GM23248 (cell line): ENCODE measurements at places on chromosomes 2 and 18. TPM values are rescaled to one million over a fixed set of nuclear protein-coding genes. Genes with fewer than 3 reads are reported as not detected.

- no peak overlapping the region for H3K27ac ChIP-seq
- no peaks in the 10 kb centered on the region for H3K4me1 ChIP-seq
- peak; percentile 32 for DNase-seq
- no peaks in the 10 kb centered on the region for H3K36me3 ChIP-seq
- H3K4me3 ChIP-seq: no peak overlapping the region
- no peaks in the 10 kb centered on the region for H3K27me3 ChIP-seq
Measured at GRCh38 chr2:192228685-192229084, 34.0 kb upstream of the TMEFF2 start.

- no peaks in the 10 kb centered on the region for H3K4me1 ChIP-seq
- H3K4me3 ChIP-seq: no peak overlapping the region
- DNase-seq: no peak
Measured at GRCh38 chr2:206225435-206226232, 48.8 kb upstream of the ZDBF2 start.

DNA sequence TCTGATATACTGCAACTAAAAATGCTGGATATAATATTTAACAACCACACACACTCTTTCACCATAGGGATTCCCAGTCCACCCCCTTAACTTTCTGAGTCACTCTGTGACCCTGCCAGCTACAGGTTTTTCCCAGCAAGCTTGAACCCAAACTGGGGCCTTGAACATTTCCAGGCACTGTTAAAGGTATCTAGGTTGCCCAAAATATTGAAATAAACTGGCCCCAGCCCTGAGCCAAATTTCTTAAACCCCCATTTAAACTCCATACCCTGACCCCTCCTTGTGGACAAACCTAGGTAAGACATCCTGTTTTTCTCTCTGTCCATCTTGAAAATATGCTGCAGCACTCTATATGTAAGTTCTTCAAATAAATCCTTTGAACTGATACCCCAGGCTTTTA, 19.7 kb upstream of the DCTN1 start:
- no peaks in the 10 kb centered on the region for H3K27me3 ChIP-seq
- H3K36me3 ChIP-seq: no peaks in the 10 kb centered on the region
- H3K27ac ChIP-seq: no peak overlapping the region
- no peaks in the 10 kb centered on the region for H3K4me1 ChIP-seq

DNA sequence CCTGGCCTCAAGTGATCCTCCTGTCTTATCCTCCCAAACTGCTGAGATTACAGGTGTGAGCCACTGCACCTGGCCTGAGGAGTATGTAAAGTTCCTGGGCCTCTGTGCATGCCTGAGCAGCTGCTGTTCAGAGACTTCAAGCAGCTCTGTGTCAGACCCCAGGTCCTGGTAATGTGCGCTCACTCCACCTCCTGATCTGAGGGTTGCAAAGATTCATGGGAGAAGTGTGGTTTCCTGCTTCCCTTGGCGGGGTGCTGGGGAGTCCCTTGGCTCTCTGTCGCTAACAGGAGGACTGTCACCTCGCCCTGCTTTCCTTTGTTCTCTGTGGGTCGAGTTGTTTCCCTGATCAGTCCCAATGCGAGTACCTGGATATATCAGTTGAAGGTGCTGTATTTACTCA, 8.6 kb upstream of the IL36A start:
- H3K4me3 ChIP-seq: no peak overlapping the region
- no peak for DNase-seq
- no peaks in the 10 kb centered on the region for H3K36me3 ChIP-seq
- peaks cover 17% of the 10 kb centered on the region for H3K27me3 ChIP-seq
- no peak overlapping the region for H3K27ac ChIP-seq

- no peaks in the 10 kb centered on the region for H3K36me3 ChIP-seq
- H3K4me3 ChIP-seq: no peak overlapping the region
- H3K27ac ChIP-seq: no peak overlapping the region
- no peaks in the 10 kb centered on the region for H3K27me3 ChIP-seq
- DNase-seq: no peak
Measured at GRCh38 chr2:207812726-207813080, 43.0 kb upstream of the FZD5 start.

- H3K27me3 ChIP-seq: no peaks in the 10 kb centered on the region
- no peak overlapping the region for H3K27ac ChIP-seq
- no peaks in the 10 kb centered on the region for H3K36me3 ChIP-seq
- DNase-seq: no peak
- no peak overlapping the region for H3K4me3 ChIP-seq
Measured at GRCh38 chr2:205011031-205011430, 465.8 kb downstream of the PARD3B start.

DNA sequence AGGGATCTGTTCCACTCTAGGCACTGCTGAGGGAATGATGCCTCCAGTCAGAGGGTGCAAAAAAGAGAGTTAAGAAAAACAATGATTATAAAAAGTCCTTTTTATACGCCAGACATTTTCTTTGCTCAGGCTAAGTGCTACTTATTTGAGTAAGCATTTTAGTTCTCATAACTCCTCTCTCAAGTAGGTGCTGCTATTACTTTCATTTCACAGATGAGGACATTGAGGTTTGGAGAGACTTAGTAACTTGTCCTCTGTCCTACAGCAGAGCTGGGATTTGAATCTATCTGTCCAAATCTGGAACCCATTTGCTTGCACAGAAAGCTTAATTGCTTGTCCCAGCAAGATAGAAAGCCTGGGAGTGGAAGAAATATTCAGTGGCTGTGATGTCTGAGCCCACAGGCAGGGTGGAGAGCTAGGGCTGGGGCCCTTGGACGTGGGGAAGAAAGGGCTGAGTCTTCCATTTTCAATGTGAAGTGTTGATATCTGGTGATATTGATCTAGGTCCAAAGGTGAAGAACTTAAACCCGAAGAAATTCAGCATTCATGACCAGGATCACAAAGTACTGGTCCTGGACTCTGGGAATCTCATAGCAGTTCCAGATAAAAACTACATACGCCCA, 5.8 kb downstream of the IL37 start:
- no peak overlapping the region for H3K4me3 ChIP-seq
- DNase-seq: no peak
- no peak overlapping the region for H3K27ac ChIP-seq
- no peaks in the 10 kb centered on the region for H3K36me3 ChIP-seq
- no peaks in the 10 kb centered on the region for H3K4me1 ChIP-seq

DNA sequence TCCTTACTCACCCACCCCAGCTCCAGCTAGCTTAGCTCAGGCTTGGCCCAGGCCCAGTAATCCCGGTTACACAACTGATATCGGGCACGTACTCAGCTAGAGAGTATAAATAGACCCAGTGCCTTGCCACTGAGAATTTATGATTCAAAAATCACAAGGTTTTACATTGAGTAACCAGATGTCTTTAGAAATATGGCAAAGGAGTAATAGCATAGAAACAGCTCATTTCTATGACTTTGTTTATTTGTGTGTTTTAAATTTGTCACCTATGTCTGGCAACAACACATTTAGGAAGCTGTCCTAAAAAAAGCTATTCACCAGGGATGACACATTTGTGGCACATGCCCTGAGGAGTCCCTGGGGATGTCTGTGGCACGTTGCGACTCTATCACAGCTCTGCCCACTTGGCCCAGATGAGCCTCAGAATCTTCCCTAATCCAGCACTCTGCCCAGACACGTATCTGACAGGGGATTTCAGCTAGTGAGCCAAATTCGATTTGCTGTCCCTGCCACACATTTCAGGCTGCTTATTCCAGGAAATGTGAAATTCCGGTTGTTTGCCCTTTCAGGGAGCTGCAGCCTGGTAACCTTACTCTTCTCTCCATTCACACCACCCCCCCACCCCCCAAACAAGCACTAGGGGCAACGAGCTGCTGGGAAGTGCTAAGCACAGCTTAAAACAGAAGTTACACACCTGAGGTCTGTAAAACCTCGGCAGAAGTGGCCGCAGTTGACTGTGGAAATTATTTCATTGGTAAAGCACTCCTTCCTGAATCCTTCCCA, 85.4 kb upstream of the ZCCHC2 start:
- H3K27ac ChIP-seq: peak overlapping the region; percentile 57
- H3K4me3 ChIP-seq: peak overlapping the region; percentile 25
- H3K27me3 ChIP-seq: no peaks in the 10 kb centered on the region
- H3K4me1 ChIP-seq: peaks cover 24% of the 10 kb centered on the region

DNA sequence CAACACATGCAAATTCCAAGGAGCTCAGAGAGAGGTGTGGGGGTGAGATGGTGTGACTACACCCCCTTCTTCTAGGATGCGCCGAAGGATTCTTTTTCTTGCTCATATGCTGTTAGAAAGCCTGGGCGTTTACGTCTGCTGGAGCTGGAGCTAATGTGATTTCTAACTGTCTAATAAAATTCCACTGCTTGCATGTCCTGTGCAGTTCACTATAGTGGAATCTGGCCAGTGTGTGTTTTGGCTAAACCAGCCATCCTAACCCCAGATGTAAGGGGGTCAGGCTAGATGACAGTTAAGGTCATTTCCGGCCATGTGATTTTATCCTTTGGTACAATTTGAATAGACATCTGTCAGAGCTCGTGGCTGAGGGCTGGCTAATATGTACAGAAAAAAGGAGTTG, 194.1 kb downstream of the PRKCE start:
- H3K4me3 ChIP-seq: no peak overlapping the region
- H3K36me3 ChIP-seq: no peaks in the 10 kb centered on the region
- peaks cover 20% of the 10 kb centered on the region for H3K4me1 ChIP-seq
- DNase-seq: no peak
- H3K27me3 ChIP-seq: no peaks in the 10 kb centered on the region
- no peak overlapping the region for H3K27ac ChIP-seq

- H3K36me3 ChIP-seq: no peaks in the 10 kb centered on the region
- no peaks in the 10 kb centered on the region for H3K27me3 ChIP-seq
- no peak overlapping the region for H3K27ac ChIP-seq
Measured at GRCh38 chr2:50952596-50952995, 79.3 kb downstream of the NRXN1 start.

GRCh38 chr2:159900343-159900742, 102.3 kb upstream of the CD302 start:
- no peaks in the 10 kb centered on the region for H3K36me3 ChIP-seq
- no peak for DNase-seq
- H3K27ac ChIP-seq: no peak overlapping the region
- no peaks in the 10 kb centered on the region for H3K27me3 ChIP-seq
- no peaks in the 10 kb centered on the region for H3K4me1 ChIP-seq

DNA sequence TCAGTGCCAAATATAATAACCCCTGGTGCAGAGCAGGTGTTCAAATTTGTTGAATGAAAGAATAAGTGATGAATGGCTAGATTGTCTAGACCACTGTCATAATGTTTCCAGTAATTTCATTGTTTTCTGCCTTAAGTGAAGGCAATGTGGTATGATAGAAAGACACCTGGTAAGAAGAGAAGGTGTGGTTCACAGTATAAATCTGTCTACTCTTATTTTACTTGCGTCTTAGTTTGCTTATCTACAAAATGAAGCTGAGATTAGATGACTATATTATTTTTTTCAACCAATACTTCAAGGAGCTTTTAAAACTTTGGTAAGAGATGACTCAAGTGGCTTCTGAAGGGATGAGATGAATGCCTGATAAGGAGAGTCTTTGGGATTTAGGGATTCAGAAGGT, 788.4 kb downstream of the EPHA4 start:
- H3K27ac ChIP-seq: no peak overlapping the region
- H3K4me3 ChIP-seq: no peak overlapping the region
- DNase-seq: no peak
- H3K4me1 ChIP-seq: peaks cover 22% of the 10 kb centered on the region

- H3K27ac ChIP-seq: peak overlapping the region; percentile 82
- peak; percentile 38 for DNase-seq
- peaks cover 6% of the 10 kb centered on the region; the same call in 1 of the 2 replicates for H3K36me3 ChIP-seq
- H3K27me3 ChIP-seq: no peaks in the 10 kb centered on the region
- peaks cover 26% of the 10 kb centered on the region for H3K4me1 ChIP-seq
Measured at GRCh38 chr2:63589148-63589958, 590 bp downstream of the MDH1 start.

DNA sequence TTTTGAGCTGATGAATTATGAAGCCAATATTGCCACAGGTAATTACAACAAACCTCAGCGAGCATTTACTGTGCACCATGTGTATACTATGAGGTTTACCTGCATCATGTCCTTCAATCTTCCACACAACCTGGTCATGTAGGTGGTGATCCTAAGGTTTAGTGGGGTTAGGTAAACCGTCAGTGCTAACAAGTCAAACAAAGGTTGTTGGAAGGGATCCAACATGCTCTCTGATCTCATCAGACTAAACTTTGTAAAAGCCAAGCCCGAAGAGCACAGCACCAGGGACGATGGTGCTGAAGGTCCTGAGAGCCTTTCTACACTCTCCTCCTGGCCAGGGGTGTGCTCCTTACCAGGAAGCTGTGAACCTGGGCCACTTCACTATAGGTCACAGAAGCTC, 29.4 kb downstream of the SH3YL1 start:
- no peaks in the 10 kb centered on the region for H3K4me1 ChIP-seq
- H3K4me3 ChIP-seq: no peak overlapping the region
- no peaks in the 10 kb centered on the region for H3K27me3 ChIP-seq

DNA sequence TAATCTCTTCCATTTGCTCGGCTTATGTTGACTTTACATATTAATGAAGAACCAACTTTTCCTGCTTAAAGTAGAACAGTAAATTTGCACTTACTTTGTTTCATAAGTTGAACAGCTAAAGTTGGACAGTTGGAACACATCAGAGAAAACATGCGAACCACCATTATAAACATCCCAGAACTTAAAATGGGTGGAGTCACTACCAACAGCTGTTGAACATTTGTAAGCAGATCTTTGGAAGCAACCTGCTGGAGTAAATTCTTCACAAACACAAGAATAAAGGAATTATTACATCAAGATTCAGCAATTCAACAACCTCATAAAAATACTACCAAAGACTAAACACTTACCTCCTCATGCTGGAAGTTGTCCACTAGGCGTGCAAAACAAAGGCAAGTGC, 96.4 kb upstream of the DNER start:
- peaks cover 73% of the 10 kb centered on the region for H3K36me3 ChIP-seq
- peaks cover 10% of the 10 kb centered on the region for H3K4me1 ChIP-seq
- no peak overlapping the region for H3K4me3 ChIP-seq
- H3K27me3 ChIP-seq: no peaks in the 10 kb centered on the region

DNA sequence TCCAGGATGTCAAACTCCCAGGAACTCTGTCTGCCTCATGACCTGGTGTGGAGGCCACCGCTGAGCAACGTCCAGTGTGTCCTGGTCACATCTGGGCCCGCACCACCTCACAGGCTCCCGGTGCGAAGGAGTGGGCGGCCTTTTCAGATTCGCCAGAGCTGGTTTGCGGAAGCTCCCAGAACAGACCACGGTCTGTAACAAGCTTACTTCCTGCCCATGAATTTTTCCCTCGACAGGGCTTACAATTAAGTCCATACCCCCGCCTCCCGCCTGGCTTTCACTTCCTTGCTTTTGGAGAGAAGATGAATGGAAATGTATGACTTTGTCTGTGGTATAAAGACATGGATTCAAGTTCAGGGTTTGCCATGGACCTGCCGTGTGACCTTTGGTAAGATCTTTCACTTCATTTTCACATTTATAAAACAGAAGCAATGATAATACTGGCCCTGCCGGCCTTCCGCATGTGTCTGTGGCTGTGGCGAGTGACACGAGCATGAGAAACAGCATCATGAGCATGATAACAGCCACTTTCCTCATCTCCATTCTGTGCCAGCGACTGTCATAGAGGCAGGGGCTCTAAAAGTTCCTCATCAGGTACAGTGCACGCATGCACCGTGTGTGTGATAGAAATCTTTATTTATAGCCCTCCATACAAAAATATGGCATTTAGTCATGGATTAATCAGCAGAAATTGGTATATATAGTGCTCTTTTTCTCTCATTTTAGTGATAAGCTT, 31.0 kb upstream of the KCNF1 start:
- no peaks in the 10 kb centered on the region for H3K36me3 ChIP-seq
- H3K4me1 ChIP-seq: peaks cover 11% of the 10 kb centered on the region
- no peak overlapping the region for H3K4me3 ChIP-seq
- H3K27me3 ChIP-seq: no peaks in the 10 kb centered on the region

The CHRNG gene
- not detected in 2 replicates for total RNA-seq

The SLC20A1 gene
- total RNA-seq: 135 and 153 TPM in 2 replicates

The TXNDC2 gene
- total RNA-seq: not detected in 2 replicates

The TRIM54 gene
- not detected in 2 replicates for total RNA-seq

The LIMS3 gene
- 2.4 and 3.9 TPM in 2 replicates for total RNA-seq

The ATOH8 gene
- 40.7 and 50.1 TPM in 2 replicates for total RNA-seq

The MEIS1 gene
- total RNA-seq: 19.1 and 21.4 TPM in 2 replicates

The TMEM247 gene
- total RNA-seq: not detected in 2 replicates

The FOXD4L1 gene
- total RNA-seq: not detected in 2 replicates

The TUBA4B gene
- not detected in 2 replicates for total RNA-seq

The SLC9A4 gene
- total RNA-seq: not detected in 2 replicates
